Kasumi-1 (cell line): ENCODE measurements at places on chromosomes 11 and 22.

GRCh38 chr11:17813391-17814059 is 78.9 kb downstream of the KCNC1 start:
- no peak for DNase-seq

DNA sequence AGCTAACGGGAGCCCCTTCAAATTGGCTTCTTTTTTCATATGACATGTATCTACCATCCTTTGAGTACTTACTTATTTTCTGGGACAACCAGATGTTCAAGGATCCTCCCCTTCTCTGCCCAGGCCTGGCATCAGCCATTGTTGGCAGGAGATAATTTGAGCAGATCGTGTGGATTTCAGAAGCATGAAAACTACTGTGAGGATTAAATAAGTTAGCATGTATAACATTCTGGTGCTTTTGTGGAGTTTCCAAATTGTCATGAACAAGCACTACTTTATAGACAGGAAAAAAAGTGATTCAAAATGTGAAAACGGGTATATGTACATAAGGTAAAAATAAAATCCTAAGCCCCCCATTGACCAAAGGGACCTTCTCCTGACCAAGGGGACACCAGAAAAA is 2.1 kb upstream of the NADSYN1 start:
- DNase-seq: no peak

DNA sequence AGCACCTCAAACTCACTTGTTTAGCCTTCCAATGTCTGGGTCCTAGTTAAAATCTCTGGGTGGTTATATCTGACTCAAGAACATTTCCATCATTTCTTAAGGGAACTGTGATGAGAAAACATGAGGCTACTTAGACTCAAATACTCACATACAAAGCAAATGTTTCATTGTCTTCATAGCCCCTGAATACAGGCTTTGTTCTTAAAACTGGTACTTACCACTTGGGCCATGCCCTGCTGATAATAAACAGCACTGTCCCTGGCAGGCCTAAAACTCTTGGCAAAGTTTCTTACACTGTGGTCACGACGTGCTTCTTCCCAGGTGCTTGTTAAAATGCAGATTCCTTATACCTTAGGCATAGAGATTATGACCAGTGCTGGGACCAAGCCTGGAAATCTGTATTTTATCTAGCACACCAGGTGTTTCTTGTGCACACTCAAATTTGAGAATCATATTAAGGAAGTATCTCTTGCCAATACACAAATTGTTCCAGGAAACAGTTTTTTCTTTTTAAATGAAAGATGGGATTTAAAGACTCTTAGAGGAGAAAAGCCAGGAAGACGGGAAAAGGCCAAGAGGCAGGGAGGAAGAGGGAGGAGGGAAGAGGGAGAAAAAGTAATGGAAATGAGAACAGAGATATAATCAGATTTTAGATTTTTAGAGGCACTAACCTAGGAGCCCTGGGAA is 287.9 kb upstream of the MPPED2 start:
- DNase-seq: no peak

GRCh38 chr11:30350384-30350783 is 27.5 kb downstream of the ARL14EP start:
- no peak for DNase-seq

DNA sequence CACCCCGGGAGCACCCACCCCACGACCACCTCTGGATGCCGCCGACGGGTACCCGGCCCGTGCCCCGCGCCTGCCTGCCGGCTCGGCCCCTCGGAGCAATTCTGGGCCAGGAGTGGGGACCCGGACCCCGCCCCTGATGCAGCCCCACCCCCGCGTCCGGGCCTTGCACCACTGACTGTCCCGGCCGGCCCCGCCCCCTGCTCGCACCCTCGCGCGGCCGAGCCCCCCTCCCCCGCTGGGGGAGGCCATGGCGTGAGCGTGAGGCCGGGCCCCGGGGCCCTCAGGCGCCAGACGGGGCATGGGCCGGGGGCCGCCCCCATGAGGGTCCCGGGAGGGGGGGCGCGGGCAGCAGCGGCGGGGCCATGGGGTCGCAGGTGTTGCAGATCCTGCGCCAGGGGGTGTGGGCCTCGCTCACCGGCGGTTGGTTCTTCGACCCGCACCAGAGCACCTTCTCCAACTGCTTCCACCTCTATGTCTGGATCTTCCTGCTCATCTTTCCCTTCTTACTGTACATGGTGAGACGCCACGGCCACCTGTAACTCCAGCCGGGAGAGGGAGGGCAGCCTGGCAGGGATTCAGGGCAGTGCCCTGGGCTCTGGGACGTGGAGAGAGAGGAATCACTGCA is 486 bp downstream of the PCNX3 start:
- DNase-seq: peak; percentile 6

GRCh38 chr11:92224054-92224406 is 588 bp upstream of the FAT3 start:
- DNase-seq: no peak

DNA sequence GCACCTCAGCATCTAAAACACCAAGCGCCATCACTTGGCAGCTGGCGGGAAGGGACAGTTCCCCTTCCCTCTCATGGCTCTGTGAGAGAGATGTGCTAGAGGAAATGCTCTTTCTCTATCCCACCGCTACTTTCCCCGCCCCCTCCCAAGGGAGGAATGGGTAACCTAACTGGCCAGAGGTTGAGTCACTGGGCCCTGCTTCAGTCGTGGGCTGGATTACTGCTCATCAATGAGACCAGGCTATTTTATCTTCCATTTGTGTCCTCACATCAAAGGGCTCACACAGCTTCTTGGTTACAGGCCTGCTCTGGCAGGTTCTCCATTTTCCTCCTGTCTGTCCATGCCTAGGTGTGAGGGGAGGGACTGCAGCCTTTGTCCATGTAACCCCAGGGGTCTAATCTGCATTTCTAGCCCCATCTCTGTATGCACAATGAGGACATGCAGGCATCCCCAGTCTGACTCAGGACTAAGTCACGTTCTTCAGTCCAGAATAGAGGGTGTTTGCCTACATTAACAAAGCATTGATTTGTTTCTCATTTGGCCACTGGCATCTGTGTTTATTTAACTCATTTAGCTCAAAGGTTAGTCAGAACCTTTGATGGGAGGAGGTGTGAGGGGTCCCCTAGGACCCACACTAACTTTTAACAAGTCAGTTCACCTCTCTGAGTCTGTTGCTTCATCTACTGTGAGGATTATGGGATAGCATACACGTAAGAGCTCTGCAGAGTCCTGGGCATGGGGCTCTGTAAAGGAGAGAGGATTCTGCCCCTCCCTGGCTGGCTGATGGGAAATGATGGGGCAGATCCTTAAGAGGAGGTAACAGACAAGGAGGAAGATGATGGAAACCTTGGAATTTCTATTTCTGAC is 99.1 kb downstream of the XRRA1 start:
- DNase-seq: no peak

DNA sequence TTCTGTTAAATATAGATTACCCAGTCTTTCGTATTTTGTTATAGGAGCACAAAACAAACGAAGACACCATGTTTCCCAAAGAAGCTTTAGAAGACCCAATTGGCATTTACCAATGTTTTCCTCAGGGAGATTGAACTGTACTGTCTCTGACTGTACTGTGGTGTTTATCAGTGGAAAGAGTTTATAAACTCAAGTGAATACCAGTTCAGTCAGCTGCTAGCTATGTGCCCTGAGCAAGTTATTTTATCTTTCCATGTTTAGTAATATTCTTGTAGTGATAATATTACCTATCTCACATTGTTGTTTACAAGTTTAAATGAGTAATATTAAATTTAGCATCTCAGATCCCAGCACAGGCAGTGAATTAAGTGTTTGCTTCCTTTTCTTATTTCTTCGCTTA is 773.2 kb downstream of the KCNA4 start:
- DNase-seq: no peak

- no peak for DNase-seq
Observed at GRCh38 chr11:90176069-90176468, 41.6 kb downstream of the NAALAD2 start.

DNA sequence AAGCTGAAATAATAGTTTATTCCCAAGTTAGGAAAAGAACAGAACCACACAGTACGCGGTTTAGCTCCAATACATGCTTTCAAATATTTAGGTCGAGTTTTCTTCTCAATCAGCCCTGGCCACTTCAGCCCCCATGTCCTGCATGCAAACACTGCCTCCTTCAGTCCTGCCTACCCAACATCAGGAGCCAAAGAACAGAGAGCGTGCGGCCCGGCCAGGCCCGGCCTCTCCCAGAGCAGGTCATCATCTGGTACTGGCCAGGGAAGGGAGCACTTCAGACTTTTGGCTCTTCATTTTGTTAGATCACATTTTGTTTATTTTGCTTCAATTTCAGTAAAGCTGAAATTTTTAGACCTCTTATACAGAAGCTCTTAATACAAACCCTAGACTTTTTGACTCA is 6.7 kb downstream of the BRD1 start:
- no peak for DNase-seq

GRCh38 chr11:76735841-76736240 is 47.3 kb upstream of the TSKU start:
- DNase-seq: no peak

DNA sequence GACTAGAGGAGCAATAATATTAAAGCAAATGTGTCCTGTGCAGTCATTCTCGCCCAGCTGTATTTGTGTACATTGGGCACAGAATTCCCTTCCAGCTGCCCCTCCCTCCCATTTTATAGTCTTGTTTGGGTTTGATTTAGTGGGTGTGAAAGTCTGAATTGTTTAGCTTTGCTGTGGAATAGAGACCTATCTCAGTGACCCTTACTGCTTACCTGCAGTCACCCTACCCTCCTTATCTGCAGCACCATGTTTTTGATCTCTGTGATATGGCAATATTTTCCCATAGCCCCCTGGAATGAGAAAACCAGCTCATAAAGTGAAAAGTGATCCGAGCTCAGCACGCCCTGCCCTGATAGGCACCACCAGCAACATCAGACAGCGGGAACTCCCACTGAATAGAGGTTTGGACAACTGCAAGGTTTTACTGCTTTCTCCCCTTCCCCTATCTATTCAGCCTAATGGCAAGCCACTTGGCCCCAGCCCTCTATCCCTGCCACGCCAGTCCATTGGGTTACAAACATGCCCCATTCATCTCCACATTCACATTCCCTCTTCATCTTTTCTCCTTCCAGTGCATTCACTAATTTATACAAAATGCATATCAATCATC is 199.0 kb downstream of the ETS1 start:
- DNase-seq: no peak

DNA sequence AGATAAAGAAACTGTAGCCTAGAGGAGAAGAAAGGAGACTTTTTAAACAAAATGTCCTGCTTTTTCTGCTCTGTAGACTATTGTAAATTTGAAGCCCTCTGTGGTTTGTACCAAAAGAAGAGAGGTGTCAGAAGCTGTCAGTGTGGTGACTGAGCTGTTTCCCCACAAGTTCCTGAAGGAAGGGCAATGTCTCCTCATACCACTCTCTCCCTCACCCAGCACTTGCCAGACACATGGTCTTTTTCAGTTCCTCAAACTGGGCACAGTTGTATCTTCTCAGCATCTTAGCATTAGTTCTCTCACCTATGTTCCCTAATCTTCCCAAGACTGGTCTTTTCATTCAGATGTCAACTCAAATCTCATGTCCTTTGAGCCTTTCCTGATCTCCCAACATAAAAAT is 4.3 kb downstream of the BCO2 start:
- DNase-seq: peak; percentile 89

DNA sequence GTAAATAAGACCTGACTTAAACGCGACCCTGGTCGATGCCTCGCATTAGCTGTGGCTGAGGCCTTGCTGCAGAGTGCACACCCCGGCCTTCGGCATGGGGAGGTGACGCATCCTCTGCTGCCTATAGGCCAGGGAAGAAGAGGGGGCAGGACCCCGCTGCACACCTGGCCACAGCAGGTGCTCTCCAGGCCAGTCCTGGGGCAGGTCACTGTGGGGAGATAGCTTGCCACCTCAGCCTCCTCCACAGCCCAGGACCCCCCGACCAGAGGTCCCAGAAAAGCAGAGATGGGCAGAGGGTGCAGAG is 12.7 kb downstream of the LRFN4 start:
- DNase-seq: no peak

GRCh38 chr22:34622602-34623001 is 443.4 kb upstream of the ISX start:
- DNase-seq: no peak

DNA sequence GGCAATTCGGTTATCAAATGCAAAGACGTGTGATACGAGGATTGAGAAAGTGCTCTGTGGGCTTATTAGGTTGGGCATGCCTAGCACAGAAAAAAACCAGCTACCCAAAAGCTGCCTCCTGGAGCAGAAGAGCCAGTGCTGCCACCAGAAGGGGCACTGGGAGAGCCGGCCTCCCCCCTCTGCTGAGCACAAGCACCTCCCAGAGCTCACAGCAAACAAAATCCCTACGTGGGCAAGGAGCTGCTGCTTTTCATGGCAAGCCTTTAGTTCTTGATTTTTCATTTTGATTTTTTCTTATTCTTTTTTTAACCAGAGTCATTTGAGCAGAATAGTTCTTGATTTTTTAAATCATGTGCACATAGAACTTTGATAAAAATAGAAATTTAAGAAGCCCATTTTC is 12.8 kb downstream of the RPUSD4 start:
- no peak for DNase-seq

- DNase-seq: no peak
Observed at GRCh38 chr22:17787241-17787640, 13.0 kb upstream of the BID start.

DNA sequence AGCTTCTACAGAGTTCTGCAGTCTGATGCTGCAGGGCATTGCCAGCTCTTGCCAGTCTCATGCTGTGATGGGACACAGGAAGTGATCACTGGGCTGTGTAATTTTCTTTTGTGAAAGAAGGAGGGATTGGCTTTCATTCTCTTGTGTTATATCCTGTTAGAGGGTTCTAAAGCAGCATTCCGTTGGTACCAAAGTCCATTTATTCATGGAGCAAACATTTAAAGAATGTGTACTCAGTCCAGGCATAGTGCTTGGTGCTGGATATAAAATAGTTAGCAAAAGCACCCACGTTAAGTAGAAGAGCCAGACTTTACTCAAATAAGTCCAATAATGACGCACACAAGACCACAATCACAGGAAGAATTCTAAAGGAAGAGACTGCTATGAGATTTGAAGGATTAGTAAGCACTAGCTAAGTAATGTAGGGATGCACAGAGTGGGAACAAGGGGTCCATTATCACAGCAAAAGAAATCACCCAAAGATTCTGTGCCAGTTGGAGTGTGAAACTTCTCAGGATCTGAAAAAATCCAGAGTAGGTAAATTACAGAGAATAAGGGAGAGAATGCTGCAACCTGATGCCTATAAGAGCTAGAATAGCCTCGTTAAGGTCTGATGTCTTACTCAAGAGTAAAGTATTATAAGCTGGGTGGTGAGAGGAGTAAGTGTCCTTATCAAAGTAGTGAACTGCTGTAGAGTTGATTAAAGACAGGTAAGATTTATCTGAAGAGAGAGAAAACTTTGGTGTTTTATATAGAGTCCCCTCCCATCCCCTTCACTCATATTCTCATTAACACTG is 728.3 kb downstream of the METTL15 start:
- no peak for DNase-seq

GRCh38 chr22:43639228-43639948 is 172.7 kb downstream of the EFCAB6 start:
- DNase-seq: no peak
